ENCODE measurements at places on chromosomes 13 and 19.

DNA sequence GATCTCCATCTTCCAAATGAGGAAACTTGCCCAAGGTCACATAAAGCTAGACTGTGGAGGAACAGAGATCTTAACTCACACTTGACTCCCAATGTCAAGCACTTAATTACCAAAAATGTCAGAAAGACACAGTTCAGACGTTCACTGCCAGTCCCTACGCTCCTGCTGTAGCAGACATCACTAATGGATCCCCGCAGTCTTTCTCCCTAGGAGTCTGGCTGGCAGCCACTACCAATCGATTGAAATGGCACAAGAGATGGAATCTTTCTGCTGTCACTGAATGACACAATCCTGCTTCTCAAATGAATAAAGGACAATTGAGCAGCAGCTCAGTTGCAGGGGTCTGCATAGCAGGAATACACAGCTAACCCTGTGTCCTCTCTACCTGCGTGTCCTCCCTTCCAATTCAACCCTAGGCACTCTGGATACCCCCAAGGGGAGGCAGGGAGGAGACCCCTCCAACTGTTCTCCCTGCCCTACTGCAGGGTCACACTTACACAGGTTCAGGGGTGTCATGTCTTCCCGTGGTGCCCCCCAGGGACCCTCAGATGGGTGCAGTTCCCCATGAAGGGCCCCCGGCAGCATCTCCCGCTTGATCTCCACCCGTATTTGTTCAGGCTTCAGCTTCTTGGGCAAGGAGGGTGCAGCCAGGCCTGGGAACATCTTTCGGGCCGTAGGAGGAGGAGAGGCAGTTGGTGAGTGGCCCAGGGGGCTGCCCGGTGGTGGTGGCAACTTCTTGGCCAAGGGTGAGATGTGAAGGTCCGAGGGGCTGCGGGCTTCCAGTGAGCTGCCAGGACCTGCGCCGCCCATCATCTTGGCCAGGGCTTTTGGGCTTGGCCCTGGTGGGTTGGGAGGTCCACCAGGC lies 7.9 kb upstream of the AKAP8L start:
- no peak for DNase-seq

- no peak for DNase-seq
These were observed 30.3 kb upstream of the FRY start for GRCh38 chr13:32001154-32001768.

GRCh38 chr13:100148422-100148821 lies 59.5 kb downstream of the PCCA start:
- no peak for DNase-seq

- no peak for DNase-seq
These were observed 5.1 kb upstream of the DIRAS1 start for GRCh38 chr19:2726160-2726855.

GRCh38 chr13:87622971-87623370 lies 48.2 kb upstream of the SLITRK5 start:
- DNase-seq = no peak

- DNase-seq = no peak
These were observed 15.7 kb upstream of the B3GNT3 start for GRCh38 chr19:17778968-17779929.

- DNase-seq = no peak
These were observed 29.5 kb downstream of the COMP start for GRCh38 chr19:18761531-18762110.

DNA sequence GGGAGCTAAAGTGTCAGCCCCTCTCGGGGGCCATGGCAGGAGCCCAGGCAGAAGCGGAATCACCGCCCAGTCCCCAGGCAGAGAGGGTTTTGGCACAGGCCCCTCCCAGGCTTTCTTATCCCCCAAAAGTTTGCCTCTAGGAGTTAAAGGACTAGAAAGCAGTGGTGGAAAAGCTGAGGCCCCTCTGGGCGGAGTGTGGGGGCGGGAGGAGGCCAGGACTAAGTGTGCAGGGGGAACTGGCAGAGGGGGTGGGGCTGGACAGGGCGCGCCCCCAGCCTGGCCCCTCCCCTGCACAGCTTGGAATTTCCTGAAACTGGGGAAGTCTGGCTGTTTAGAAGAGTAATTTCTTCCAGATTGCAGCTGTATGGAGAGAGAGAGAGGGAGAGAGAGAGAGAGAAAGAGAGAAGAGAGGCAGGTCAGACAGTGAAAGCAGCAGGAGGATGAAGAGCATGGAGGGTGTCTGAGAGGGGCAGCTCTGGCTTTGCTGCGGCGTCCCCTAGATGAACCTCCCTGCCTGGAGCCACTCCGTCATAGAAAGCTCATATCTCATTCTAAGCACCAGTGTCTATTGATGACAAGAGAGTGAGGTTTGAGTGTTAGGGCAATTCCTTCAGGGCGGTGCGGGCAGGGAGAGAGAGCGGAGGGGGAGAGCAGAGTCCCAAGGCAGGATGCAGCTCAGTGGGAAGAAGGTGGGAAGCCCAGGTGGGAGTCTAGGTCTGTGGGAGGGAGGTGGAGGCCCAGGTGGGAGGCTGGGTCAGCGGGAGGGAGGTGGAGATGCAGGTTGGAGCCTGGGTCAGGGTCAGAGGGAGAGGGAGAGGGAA lies at the start of gene CDC42EP5:
CDC42EP5 (minus strand) TSS at position 226 of the 821 bp plus-strand sequence. CDS start 7,749 bp downstream, outside the sequence.
- DNase-seq = no peak

DNA sequence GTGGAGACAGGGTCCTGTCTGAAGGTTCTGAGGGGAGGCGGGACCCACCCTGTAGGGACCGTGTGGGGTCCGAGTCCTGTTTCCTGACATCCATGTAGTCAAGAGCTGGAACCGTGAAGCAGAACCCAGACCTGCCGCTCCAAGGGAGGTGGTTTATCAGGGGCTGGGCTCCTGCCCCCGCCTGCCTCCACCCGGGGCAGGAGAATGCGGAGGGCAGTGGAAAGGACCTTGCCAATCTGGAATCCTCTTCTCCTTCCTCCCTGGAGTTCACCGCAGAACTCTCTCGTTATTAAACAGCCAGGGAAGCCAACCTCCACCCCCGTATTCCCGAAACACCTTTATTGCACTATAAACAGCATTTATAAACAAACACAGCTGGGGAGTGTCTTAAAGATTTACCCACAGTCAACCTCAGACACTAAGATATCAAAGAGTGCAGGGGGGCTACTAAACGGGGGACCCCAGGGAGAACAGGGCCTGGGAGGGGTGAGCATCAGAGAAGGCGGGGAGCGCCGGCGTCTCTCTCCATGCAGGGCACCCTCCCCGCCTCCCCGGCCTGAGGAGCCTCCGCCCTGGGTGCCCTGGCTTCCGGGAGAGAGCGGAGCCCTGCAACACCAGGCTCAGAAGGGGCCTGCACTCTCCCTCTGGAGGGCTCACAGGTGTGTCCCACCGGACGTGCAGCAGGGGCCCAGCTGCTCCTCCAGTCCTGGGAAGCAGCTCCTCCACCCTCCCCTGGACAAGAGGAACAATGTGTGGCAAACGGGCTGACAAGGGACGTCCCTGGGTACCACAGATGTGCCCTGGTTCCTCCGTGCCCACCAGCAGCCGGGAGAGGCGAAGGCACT lies 3.6 kb downstream of the C2CD4C start:
- no peak for DNase-seq

DNA sequence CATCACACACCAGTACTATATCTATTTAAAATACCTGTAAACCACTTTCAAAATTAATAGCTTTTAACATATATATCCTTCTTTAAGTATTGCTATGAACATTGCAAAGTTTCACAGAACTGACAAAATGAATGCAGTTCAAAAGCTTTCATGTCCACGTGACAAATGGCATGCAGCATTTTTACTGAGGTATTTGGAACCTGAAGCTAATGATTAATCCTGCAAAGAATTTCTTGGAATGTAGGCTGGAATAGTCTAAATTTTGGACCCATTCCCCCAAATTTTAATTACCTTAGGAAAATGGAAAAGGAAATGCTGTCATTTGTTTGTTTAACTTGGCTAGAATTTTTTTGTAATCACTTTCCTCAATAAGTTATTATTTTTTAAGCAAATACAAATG lies 423.8 kb upstream of the GPC6 start:
- no peak for DNase-seq

DNA sequence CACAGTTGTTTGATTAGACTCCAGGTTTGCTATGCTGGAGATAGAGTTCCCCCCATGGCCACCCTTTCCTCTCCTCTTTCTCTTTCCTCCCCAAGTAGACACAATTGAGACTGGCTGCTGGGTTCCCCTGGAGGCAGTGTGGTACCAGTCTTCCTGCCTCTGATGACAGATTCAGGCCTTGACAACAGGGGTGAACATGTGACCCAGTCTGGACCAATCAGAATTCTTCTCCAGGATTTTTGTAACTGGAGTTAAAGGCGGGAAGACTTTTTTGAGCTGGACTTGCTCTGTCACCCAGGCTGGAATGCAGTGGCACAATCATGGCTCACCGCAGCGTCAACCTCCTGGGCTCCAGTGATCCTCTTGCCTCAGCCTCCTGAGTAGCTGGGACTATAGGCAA lies 48.7 kb downstream of the CCNE1 start:
- DNase-seq = no peak

- no peak for DNase-seq
These were observed 767 bp upstream of the GPR18 start for GRCh38 chr13:99258946-99259345.

GRCh38 chr19:55158848-55159749 lies 1.6 kb upstream of the TNNI3 start:
- DNase-seq = no peak

DNA sequence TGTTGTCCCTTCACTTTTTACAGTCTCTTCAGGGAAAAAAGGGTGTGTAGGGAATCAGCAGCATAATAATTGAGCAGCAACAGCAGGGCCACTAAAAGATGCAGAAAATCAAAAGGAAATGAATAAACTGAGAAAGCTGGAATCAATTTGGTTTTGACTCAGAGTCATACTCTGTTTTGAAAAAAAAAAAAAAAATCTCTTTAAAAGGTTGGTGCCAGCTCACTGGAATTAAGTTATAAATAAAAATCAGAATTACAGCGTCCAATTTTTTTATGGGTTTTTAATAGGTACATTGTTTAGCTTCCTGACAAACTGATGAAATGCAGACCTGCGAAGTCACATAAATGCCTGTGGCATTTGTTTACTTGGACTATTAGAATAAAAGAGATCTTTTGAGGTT lies 231.9 kb downstream of the COG6 start:
- no peak for DNase-seq

- no peak for DNase-seq
These were observed 15.6 kb downstream of the EMP3 start for GRCh38 chr19:48340995-48341394.

GRCh38 chr19:48393559-48394330 lies at the start of gene GRIN2D:
GRIN2D (plus strand) TSS chr19:48393668; CDS start chr19:48398393, 4,725 bp downstream.
- DNase-seq = no peak

All from activated T-cell treated with anti-CD3 and anti-CD28 coated beads for 48 hours (primary cell).